ENCODE measurements at places on chromosomes 2 and 18. TPM values are rescaled to one million over a fixed set of nuclear protein-coding genes. Genes with fewer than 3 reads are reported as not detected.

GRCh38 chr2:230602562-230603230 is 109.9 kb upstream of the CAB39 start:
- DNase-seq: no peak

- DNase-seq: no peak
These were observed 60.9 kb upstream of the NT5C1B start for GRCh38 chr2:18650221-18650620.

Gene MEIS1
- 142 TPM for polyA plus RNA-seq

- no peak for DNase-seq
These were observed 135.0 kb downstream of the EPHA4 start for GRCh38 chr2:221437056-221437455.
